ENCODE measurements at places on chromosomes 4 and X. TPM values are rescaled to one million over a fixed set of nuclear protein-coding genes. Genes with fewer than 3 reads are reported as not detected.
A peak's percentile ranks its signal among the peaks of the same experiment; 100 is the strongest.

FOXR2 gene
- total RNA-seq = not detected

TLR10 gene
- not detected for total RNA-seq

DNA sequence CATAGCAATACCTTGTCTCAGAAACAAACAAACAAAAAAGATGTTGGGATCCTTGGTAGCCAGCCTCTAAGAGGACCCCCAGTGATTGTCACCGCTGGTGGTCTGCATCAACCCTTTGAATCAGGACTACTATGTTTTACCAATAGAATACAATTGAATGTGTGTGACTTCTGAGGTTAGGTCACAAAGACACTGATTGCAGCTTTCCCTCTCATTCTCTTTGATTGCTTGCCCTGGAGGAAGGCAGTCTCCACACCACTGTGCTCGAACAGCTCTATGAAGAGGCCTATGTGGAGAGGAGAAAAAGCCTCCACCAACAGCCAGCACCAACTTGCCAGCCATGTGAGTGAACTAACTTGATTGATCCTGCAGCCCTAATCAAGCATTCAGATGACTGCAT, 2.8 kb upstream of the SMIM14 start:
- no peak for DNase-seq

GRCh38 chrX:13078739-13079444, 34.5 kb upstream of the FAM9C start:
- DNase-seq = peak; percentile 81

GRCh38 chrX:43822014-43822413, 60.2 kb downstream of the MAOB start:
- peak; percentile 33 for DNase-seq

DNA sequence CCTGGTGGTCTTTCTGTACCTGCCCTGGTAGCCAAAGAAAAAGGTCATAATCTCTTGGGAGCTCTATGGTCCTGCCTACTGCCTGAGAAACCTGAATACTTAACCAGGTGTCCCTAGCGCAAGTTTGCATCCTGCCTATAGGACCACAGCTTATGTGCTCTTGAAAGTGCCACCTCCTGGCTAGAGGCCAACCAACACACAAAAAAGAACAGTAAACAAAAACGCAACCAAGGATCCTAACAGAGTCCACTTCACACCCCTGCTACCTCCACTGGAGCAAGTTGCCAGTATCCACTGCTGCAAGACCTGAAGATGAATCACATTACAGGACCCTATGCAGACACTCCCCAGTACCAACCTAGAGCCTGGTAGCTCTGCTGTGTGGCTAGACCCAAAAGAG, 103.2 kb upstream of the PABPC5 start:
- DNase-seq = no peak
